ENCODE measurements at places on chromosomes 13 and 19.

- no peak for DNase-seq
Observed at GRCh38 chr19:2740314-2740656, 468 bp upstream of the SLC39A3 start.

- DNase-seq, result no peak
Observed at GRCh38 chr19:2548966-2549365, 73.0 kb downstream of the GADD45B start.

DNA sequence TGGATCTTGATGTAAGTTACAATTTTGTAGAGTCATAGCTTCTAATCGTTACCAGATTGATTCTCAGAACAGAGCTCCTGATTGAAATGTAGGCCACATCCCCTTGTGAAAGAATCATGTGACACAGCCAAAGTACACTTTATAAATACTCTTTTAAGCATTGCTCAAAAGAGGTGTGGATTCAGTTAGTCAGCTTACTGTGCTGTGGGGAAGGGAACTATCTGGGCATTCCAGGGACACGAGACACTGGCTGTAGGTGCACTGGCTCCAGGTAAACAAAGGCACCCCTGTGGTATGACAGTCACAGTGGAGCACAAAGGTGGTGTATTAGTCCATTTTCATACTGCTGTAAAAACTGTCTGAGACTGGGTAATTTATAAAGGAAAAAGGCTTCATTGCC lies 222.8 kb downstream of the LIG4 start:
- DNase-seq, result no peak

GRCh38 chr13:94859278-94859691 lies 146.9 kb upstream of the SOX21 start:
- peak; percentile 53 for DNase-seq

- no peak for DNase-seq
Observed at GRCh38 chr13:102699504-102699903, 4.7 kb upstream of the METTL21C start.

GRCh38 chr13:98488736-98489135 lies 88.2 kb downstream of the STK24 start:
- no peak for DNase-seq

- no peak for DNase-seq
Observed at GRCh38 chr13:112892426-112893206, 76.4 kb upstream of the MCF2L start.

Measured in ovary (tissue), 10 donors.